ENCODE measurements at places on chromosomes 2 and 18.
A peak's percentile ranks its signal among the peaks of the same experiment; 100 is the strongest.

DNA sequence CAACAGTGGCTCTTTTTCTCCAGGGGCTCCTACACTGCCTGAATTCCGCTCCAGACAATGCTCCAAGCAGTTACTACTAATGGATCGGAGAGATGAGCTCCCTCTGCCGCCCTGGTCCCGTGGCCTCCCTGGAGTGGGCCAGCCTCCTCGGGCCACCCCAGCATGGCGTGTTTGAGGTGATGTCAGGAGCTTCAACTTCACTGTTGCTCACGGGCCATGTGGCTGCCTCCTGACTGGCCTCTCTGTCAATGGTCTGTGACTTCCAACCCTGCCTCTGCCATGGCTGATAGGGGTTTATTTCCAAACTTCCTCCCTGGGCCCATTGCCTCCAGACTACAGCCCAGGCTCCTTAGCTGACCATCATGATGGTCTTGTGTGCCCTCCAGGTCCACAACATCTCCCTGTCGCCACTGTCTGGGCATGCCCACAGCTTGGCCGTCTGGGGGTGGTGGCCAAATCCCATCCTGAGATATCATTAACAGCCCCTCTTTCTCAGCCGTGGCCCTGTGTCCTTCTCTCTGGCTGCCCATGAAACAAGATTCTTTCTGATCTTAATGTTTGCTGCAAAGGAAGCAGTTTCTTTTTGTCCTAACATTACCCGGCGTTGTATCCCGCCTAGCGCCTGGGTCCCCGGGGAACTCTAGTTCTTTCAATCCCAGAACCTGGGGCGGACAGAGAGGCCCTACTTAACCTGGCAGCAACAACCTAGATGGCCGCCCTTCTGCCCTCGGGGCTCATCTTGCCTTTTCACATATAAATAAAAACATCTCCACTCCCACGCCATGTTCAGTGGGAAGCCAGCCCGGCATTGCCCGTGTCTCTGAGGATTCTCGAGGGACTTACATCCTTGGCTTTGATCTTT, 38.1 kb downstream of the ATOH8 start:
- no peak for DNase-seq

DNA sequence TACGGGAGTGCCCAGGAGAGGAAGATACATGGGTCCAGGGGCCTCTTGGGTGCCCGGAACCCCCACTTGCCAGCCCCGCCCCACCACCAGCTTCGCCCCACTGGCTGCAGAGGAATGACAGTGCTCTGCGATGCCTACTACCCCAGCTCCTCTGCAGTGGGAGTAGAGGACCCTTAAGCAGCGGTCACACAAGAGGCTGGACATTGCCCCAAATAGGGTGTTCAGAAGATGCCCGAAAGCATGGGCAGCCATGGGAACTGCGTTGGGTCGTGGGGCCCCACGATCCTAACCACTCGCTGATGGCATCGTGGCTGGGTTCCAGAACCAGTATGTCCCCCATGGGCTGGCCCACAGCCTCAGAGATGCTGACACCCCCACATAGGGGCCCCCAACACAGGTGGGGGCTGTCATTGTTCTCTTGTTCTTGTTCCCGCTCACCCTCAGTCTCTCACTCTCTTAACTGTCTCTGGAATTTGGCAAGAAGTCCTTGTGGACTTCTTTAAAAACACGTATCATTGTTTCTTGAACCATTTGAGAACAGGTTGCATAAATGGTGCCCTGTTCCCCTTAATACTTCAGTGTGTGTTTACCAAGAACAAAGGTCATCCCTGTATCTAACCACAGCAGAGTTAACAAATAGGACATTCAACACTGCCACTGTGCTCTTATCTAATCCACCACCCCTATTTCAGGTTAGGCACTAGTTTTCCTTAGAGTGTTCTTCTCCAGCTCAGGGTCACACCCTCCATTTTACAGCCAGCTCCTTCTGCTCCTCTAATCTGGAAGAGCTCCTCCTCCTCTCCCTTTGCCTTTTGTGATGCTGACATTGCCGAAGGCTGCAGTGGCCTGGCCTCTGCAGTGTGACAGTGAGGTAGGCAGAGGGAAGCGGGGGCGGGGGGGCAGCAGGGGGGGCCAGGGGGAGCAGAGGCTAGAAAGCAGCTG, 76.3 kb downstream of the STPG4 start:
- DNase-seq: no peak

- DNase-seq: no peak
Measured at GRCh38 chr2:131034122-131035051, 58.9 kb downstream of the FAM168B start.

GRCh38 chr2:108927936-108928659, 60.9 kb downstream of the EDAR start:
- peak; percentile 64 for DNase-seq

GRCh38 chr2:95034221-95034620, 8.7 kb downstream of the MAL start:
- DNase-seq: no peak

- DNase-seq: no peak
Measured at GRCh38 chr18:11889284-11889683, 18.8 kb downstream of the MPPE1 start.

GRCh38 chr2:201432621-201433393, 18.5 kb downstream of the TRAK2 start:
- DNase-seq: no peak

DNA sequence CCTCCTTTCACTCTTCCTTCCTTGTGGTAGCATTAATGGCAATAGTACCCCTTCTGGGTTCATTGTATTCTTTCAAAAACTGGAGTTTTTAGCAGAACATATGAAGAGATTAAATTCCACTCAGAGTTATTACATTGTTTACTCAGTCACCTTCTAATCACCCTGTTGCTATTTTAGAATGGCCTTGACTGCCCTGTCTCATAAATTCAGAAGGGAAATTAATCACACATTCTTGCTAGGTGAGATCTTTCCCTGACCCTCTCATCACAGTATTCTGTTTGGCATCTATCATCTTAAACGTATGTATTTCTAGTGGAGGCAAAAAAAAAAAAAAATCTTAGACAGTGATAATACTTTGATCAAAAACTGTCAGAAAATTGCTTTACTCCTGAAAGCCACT, 760.4 kb downstream of the ADCYAP1 start:
- no peak for DNase-seq

GRCh38 chr2:143819190-143819735, 690.0 kb downstream of the ARHGAP15 start:
- DNase-seq: no peak

DNA sequence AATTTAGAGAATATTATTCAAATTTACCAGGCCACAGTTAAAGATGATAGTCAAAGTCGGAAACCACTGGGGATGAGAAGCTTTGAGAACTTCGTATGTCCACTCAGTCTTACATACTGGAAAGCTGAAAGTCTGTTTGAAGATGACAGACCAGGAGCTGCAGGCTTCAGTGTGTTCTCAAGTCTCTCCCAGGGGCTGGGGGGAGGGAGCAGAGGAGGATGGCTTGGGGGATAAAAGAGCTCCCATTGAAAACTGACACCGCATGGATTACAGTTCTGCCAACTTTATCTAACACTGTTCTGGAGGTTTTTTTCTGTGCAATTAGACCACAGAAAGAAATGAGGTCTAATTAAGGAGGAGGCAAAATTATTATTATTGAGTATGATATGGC, 170.5 kb upstream of the ALKAL2 start:
- DNase-seq: no peak

- no peak for DNase-seq
Measured at GRCh38 chr2:62501794-62502500, 4.0 kb downstream of the TMEM17 start.

- no peak for DNase-seq
Measured at GRCh38 chr2:54655046-54655809, 68.2 kb upstream of the EML6 start.

- DNase-seq: no peak
Measured at GRCh38 chr18:72325307-72325706, 218.8 kb downstream of the CBLN2 start.

DNA sequence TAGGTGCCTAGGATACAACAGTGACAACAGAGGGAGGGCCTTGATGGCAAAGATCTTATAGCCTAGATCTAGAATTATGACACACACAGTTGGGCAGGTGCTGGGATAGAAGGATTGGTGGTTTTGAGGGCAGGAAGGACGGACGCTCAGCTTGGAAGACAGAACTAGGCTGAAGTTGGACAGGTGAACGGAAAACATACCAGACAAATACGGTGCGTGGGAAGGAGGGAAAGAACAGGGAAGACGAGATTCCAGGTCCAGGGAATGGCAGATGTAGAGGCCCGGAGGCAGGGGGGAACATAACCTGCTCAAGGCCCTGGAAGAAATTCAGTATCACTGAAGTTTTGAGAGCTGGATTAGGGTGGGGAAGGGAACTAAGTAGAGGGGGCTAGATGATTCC, 40.8 kb downstream of the CRACDL start:
- DNase-seq: no peak

DNA sequence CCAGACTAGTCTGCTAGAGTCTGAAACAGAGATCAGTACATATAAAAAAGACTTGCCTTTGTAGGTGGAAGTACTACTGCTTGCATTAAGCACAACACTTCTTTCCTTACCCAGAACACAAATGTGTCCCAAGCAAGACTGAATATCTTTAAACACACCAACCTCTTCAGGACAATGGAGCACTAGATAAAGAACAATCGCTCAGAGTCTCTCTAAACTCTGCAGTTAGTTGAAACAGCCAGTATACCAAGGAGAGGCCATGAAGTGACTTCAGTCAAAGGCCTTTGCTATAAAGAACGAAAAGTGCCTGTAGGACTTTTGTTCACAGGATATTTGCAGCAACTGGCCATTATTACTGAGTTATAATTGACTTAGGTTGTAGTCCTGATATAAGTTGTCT, 9.9 kb upstream of the B4GALT6 start:
- DNase-seq: no peak

GRCh38 chr2:60350791-60351190, 202.7 kb downstream of the BCL11A start:
- DNase-seq: no peak

DNA sequence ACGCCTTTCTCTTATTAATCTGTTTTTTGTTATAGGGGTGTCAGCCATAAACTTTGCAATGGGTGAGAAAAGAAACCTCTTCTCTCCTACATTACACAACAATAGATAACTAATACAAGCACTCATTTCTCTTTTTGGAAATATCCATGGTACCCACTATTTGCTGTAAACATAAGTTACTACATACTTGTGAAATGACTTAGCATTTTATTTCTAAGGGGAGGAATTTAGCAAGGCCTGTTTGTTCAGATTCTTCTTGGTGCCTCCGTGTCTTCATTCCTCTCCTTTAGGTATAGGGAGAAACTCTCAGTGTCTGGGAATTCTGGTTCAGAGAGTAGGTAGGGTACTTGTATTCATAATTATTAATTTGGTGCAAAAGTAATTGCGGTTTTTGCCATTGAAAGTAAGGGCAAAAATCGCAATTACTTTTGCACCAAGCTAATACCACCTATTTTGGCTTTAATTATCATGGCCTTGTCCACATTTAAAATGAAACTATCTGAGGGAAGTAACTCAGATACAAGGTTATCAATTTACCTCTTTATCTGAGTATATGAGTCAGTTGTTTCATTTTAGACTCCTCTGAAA, 134.8 kb downstream of the MREG start:
- DNase-seq: no peak
